HFFc6 (cell line): ENCODE measurements at places on chromosomes 12 and 14. TPM values are rescaled to one million over a fixed set of nuclear protein-coding genes. Genes with fewer than 3 reads are reported as not detected.

- H3K27ac ChIP-seq: no peak overlapping the region
- no peaks in the 10 kb centered on the region for H3K27me3 ChIP-seq
- H3K4me3 ChIP-seq: no peak overlapping the region
- no peak for DNase-seq
- no peaks in the 10 kb centered on the region for H3K36me3 ChIP-seq
These were observed 178.7 kb upstream of the SOX5 start for GRCh38 chr12:24127919-24128721.

The PDE3A gene
- total RNA-seq: 0.05 TPM in 1 of 2 replicates, not detected in the other

The CLEC6A gene
- total RNA-seq: not detected in 3 replicates

The TAS2R13 gene
- 0.17 to 0.24 TPM in 2 of 3 replicates, not detected in the other for total RNA-seq

The SLC5A8 gene
- total RNA-seq: not detected in 3 replicates

DNA sequence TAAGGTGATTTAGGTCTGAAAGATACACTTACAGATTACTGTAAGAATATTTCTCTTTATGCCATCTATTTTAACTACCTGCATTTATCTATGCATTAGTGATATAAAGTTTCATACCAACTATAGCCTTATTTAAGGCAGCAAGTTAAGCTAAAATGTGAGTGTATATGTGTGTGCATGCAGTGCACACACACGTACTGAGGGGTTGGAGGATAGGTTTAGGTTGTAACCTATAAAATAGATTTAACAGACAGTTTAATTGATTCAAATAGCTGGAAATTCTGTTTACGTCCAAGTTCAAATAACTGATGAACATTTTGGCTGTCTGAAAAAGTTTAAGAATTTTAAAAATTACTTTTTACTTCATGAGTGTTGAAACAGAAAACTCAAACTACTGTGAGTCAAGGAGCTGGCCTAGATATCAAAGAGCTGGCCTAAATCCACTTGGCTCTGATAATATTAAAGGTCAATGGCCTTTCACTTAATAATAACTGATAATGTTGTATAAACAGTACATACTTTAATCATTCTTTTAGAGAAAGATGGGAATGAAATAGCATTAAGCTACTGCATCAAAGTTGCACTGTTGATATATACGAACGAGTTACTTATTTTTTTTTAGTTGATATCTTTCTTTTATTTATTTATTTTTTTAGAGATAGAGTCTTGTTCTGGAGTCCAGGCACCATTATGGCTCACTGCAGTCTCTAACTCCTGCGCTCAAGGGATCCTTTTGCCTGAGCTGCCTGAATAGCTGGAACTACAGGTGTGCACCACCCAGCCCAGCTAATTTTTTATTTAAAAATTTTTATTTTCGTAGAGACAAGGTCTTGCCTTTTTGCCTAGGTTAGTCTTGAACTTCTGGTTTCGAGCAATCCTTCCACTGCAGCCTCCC lies 13.8 kb upstream of the KCNJ8 start:
- no peaks in the 10 kb centered on the region; the same call in 1 of the 2 replicates for H3K36me3 ChIP-seq
- H3K4me1 ChIP-seq: no peaks in the 10 kb centered on the region

The CLEC14A gene
- 0.19 to 0.27 TPM in 2 of 3 replicates, not detected in the other for total RNA-seq

The RARG gene
- 42.9 to 73.1 TPM (median 49.7 TPM) in 3 replicates for total RNA-seq

The TPPP2 gene
- not detected in 3 replicates for total RNA-seq

The HOXC4 gene
- 0.16 and 0.37 TPM in 2 replicates for total RNA-seq

DNA sequence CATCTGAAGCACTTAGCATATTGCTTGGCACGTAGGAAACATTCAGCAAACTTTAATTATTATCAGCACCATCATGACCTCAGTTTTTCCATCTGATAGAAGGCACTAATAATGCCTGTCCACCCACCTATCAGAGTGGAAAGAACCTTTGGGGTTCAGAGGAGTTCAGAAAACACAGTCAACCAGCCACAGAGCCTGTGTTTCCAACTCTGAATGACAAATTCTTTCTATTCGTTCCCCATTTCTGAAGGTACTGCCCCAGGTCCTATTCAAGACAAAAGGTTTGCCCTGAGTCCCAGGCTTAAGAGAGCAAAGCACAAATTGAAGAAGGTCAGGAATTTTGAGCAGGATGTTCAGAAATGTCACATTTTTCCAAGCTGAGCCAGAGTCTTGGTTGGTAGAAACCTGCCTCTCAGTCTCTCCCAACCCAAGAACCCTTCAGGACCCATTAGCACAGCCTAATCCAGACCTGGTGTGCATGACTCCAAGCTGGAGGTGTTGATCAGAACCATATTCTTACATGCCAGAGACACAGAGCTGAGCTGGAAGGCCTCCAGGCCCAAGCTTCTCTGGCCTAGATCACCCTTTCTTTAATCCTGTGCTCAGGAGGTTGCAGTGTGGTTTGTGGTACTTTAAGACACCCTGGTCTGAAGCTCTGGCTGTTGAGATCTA lies 114.4 kb downstream of the TBX5 start:
- peaks cover 23% of the 10 kb centered on the region for H3K4me1 ChIP-seq
- no peak overlapping the region for H3K4me3 ChIP-seq
- peaks cover 15% of the 10 kb centered on the region for H3K27me3 ChIP-seq
- no peak overlapping the region for H3K27ac ChIP-seq

The IL26 gene
- total RNA-seq: not detected in 3 replicates

GRCh38 chr12:104057771-104058197 lies 6.5 kb upstream of the HCFC2 start:
- no peak overlapping the region for H3K4me3 ChIP-seq
- H3K4me1 ChIP-seq: peaks cover 11% of the 10 kb centered on the region
- H3K27me3 ChIP-seq: no peaks in the 10 kb centered on the region; the same call in 1 of the 2 replicates
